ENCODE measurements at places on chromosomes 4 and X. TPM values are rescaled to one million over a fixed set of nuclear protein-coding genes. Genes with fewer than 3 reads are reported as not detected.

GRCh38 chr4:79022529-79022928, 83.3 kb upstream of the PAQR3 start:
- no peak for DNase-seq
- no peaks in the 10 kb centered on the region for H3K4me1 ChIP-seq
- H3K27ac ChIP-seq = no peak overlapping the region
- no peaks in the 10 kb centered on the region for H3K27me3 ChIP-seq
- no peak overlapping the region for H3K4me3 ChIP-seq
- H3K36me3 ChIP-seq = no peaks in the 10 kb centered on the region

DNA sequence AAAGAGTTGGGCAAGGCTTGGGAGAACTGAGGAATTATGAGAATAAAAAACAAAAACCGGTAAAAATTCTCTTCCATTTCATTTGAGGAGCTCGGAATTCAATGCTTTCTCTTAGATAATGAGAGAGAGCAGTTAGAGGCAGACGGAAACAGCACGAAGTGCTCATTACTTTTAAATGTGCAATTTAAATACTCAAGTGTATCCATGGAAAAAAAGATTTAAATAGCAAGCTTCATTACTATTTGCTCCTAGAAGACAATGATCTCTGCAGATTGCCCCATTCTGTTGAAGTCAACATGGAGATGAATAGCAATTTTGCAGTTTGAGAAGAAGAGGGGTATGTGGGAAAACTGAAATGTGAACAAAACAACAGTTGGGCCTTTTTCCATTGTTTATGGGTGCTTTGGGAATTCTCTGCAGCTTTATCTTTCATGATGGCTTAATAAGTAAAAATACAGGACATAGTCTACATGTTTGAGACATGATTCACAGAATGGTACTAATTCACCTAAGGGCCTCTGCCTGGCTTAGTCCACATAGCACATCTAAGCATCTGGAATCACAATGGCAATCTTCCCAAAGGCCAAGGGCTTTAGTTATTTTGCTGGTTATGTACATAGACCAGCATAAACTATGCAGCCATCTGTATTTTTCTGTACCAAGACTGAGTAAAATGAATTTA, 512.7 kb upstream of the FAT1 start:
- H3K27ac ChIP-seq = no peak overlapping the region
- H3K36me3 ChIP-seq = no peaks in the 10 kb centered on the region
- H3K27me3 ChIP-seq = no peaks in the 10 kb centered on the region
- no peak overlapping the region for H3K4me3 ChIP-seq

The NEIL3 gene
- total RNA-seq = 18.7 TPM

The LRPAP1 gene
- total RNA-seq = 49.8 TPM

Data from activated CD8-positive, alpha-beta T cell treated with anti-CD3 and anti-CD28 coated beads for 36 hours (primary cell).